Activated CD4-positive, alpha-beta T cell treated with anti-CD3 and anti-CD28 coated beads for 24 hours (primary cell): ENCODE measurements at places on chromosomes 3 and 15.

GRCh38 chr3:49484471-49484870 lies 14.4 kb downstream of the DAG1 start:
- no peak for DNase-seq

DNA sequence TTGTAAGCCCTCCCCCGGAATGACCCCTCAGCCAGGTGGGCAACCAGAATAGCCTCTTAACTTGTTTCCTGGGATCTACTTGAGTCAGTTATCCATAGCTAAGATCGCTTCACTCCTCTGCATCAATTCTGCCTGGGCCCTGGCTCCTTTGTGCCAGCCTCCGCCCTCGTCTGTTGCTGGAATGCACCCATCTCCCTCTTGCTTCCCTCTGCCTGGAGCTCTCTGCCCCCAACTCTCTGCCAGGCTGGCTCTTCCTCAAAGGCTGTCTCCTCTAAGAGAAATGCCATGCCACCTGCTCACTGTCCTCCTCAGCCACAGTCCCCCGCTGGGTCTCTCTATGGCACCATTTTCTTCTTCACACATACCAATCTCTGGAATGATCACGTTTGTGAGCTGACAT lies 240.8 kb downstream of the ADAMTS17 start:
- no peak for DNase-seq

GRCh38 chr15:40739047-40739446 lies 16.0 kb downstream of the RMDN3 start:
- DNase-seq = no peak

GRCh38 chr3:12224181-12225147 lies 64.4 kb upstream of the PPARG start:
- DNase-seq = no peak

- no peak for DNase-seq
These were observed 97.8 kb downstream of the CLDN1 start for GRCh38 chr3:190224456-190224855.

DNA sequence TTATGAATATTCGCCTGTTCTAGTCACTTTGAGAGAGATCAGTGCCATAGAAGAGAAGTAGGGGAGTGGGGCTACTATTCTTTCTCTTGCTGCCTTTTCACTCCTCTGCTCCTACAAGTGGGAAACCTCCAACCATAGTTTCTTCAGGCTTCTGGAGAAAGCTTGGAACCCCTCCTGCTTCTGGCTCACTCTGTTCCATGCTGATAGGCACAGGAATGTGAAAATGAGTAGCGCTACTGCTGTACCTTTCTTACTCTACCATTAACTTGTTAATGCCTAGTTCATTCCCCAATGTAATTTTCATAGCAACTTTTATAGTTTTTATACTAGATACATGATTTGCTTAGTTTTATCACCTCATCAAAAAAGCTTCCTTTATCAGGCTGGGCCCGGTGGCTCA lies 26.7 kb upstream of the JMJD7 start:
- no peak for DNase-seq
